ENCODE measurements at places on chromosomes 5 and 9.

DNA sequence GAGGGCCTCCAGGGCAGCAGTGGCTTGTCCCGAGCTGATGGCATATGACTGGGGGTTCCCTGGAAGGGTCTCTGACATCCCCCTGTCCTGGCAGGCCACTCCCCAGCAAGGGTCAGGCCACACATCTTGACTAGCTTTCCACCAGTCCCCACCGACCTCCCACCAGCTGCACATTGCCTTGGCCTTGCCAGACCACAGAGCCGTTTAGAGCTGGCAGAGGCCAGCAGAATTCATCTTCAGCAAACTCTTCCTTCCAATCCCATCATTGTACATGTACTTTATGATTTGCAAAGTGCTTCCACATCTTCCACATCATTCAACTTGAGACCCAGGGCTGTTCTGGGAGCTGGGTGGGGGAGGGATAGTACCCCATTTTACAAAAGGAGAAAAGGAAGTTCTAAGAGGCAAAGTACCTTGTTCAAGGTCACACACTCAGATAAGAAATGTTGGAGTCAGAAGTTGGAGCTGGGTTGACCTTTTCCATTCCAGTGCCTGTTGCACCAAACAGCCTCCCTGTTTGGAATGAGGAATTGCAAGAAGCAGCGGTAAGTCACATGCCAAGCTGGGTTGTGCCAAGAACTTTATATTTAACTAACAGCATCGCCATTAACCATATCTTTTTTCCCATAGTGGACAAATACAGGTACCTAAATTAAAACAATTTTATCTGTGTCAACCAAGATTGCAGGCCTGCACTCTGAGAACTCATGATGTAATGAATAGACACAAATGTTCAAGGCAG is 25.8 kb upstream of the COL15A1 start:
- no peak for DNase-seq

DNA sequence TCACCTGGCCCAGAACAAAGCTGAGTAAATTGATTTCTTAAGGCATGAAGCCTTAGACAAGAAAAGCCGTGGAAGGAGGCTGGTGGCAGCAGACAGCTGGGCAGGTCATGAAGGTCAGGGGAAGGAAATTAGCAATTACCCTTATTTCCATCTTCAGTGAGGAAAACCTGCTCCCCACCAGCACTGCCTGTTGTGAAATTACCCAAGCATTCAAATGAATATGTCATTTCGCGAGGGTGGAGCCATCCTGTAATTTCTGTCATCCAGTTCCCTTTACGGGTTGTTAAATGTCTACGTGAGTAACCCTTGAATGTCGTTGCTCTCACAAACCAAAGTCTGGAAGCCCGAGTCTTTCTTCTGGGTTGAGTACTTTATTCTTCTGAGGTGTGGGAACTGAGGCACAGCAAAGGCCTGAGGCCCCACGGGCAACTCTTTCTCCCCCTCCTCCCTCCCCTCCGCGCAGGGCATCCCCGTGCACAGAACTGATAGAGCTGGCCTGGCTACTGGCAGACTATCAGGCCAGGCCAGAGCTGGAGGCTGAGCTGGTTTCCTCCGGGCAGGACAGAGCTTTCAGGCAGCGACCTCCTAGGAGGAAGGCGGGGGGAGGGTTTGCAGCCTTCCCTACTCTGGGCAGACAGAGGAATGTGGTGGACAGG is 22.0 kb upstream of the AK3 start:
- DNase-seq: peak; percentile 38

GRCh38 chr5:138807182-138807581 is 54.0 kb downstream of the CTNNA1 start:
- DNase-seq: no peak

- no peak for DNase-seq
Observed at GRCh38 chr5:137531266-137531665, 32.1 kb upstream of the SPOCK1 start.

DNA sequence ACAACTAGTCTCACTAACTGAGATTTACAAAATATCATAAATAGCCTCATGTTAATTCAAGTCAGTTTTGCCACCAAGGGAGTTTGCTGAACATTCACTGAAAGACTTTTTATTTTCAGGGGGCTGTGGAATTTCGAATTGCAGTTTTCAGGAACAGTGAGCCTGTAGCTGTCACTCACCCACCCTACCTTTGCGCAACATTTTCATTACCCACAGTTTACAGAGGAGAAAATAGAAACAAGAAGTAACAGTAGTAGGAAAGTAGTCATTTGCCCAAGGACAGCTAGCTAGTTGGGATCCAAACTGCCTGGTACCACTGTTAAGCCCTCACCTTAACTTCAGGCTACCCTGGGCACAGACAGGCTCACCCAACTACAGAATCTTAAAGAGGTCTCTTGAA is 154.1 kb downstream of the ADAMTS12 start:
- DNase-seq: no peak

GRCh38 chr5:14190194-14191164 is 47.3 kb downstream of the TRIO start:
- no peak for DNase-seq

DNA sequence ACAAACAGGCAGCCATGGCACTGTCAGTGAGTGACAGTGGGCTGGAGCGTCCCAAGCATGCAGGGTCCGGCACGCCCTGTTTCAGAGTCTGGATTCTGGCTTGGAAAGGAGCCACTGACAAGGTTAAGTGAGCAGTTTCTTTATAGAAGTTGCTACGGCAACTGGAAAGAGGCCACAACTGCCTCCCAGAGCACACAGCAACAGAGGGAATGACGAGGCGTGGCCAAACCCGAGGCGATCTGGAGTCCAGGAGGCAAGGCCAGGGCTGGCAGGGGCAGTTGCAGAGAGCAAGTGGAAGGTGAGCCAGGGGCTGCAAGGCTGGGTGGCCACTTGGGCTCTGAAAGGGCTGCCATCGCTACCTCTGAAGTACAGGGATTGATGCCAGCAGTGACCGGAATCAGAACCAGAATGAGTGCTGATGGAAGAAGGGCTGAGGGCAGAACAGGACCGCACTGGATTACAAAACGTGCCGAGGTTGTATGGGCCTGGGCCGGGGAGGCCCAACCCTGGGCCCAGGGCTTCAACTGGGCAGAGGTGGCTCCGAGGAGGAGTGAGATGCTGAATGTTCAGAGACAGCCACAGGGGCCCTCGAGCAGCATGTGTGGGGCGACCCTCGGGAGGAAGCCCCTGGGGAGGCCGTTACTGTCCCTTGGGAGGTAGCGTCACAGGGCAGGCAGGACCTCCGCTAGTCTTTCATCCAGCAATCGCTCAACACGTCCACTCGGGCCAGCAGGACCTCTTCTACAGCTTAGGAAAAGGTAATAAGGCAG is 4.6 kb downstream of the MRPL41 start:
- DNase-seq: no peak

DNA sequence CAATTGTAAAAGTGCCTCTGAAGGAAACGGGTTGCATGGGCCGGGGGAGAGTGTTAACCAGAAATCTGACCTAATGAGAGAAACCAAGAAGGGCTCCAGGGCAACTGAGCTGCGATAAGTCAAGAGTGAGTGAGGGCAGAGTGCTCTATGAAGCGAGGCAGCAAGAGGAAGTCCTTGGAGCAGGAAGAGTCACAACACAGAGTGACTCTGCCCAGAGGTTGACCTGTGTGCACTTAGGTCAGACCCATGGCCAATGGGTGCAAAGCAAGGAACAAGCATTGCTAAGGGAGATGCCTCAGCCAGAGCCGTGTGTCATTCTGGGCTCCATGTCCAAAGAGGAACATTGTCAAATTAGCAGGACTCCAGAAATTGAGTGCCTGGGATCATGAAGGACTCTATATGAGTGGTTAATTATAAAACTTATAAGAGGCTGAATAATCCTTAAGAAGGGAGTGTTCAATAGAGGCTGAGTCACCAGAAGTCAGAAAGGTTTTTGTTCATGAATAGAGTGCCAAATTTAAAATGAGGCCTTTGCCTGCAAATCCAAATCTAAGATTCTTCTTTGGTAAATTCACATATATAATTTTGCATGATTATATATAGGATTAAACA is 438.5 kb downstream of the MED10 start:
- DNase-seq: no peak

DNA sequence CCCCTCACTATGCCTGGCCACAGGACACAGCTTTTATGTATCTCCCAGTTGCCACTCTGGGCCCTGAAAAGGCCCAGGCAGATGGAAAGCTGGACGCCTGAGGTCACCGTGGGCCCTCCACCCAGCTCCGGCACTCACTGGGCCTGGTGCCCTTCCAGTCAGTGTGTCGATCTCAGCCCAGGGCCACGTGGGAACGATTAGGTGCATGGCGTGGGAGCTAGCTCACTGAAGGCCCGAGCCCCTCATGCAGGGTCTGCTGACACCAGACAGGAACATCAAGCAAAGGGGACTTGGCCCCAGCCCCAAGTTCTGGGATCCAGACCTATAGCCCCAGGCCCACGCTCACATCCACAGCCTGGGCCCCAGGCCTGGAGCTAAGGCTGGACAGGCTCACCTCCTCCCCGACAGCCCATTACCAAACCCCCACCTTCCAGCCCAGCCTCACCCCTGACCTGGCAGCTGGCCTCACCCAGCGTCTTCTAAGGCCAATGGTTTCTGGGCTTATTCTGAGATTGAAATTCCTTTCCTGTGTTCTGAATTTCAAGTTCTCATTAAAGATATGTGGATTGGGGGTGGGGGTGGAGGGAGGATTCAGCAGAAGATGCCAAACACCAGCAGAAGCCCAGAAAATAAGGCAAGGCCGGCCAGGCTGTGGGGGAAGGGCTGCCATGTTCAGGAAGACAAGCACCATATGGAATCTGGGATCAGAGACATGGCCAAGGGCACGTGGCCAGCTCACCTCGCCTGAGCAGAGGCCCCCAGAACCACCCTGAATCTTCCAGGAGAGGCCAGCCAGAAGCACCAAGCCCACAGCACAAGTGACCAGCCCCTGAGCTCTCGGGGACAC is 74.5 kb downstream of the ADAMTS2 start:
- no peak for DNase-seq

DNA sequence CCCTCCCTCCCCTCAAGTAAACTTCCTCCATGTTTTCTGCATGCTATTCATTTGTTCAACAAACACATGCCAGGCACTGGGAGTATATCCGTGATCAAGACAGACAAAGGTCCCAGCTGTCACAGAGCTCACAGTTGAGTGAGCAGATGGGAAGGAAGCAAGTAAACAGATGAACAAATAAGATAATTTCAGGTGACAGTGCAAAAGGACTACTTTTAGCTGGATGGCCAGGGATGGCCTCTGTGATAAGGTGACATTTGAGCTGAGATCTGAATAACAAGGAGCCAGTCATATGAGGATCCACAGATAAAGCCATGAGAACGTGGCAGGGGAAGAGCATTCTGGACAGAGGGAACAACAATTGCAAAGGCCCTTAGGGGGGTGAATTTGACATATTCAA is 121.7 kb upstream of the RAD23B start:
- DNase-seq: no peak

DNA sequence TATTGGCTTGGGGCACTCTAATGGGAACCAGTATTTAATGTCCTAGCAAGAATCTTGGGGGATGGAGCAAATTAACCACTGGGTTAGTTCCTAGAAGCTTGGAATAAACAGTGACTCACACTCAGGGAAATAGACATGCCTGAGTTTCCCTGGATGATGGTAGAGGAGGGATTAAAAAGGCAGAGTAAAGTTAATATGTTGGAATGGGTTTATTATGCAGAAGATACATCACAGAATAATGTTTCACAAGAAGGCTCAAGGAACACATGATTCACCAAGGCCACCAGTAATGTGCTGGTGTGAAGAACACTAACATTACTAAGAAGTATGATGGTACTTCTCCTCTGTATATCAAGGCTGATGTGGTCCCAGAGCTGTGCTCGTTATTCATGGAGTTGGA is 752.9 kb upstream of the SEMA6A start:
- DNase-seq: no peak

DNA sequence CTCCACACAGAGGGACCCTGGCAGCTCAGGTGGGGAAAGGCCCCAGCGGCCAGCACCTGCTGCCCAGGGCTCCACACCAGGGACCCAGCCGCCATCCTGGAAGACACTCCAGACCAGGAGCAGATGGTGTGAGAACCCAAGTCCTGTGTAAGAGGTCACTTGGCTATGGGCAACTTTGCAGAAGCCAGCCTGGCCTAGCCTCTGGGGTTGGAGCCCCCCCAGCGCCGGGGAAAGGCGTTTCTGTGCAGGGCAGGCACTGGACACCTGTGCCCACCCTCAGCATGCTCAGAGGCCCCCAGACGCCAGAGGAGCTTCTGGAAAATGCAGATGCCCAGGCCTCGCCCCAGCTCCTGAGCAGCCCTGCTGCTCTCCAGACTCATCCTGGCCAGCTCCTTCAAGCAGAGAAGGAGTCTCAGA is 34.0 kb downstream of the RASGEF1C start:
- DNase-seq: no peak

DNA sequence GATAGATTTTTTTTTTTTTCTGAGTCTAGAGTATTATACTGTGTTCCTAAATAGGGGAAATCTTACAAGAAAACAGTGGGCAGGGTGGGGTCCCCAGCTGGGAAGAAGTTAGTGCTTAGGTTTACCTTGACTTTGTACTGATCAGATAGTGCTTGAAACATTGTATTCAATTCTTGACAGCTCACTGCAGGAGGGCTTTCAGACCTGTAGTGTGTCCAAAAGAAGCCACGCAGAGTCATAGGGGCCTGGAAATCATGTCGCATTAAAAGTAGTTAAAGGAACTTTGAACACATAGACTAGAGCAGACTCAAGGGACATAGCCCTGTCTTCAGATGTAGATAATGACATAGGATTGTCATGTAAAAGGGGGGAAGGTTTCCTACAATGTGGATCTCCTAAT is 215.4 kb upstream of the NR4A3 start:
- no peak for DNase-seq

GRCh38 chr5:67267512-67268216 is 71.1 kb upstream of the CD180 start:
- DNase-seq: no peak

DNA sequence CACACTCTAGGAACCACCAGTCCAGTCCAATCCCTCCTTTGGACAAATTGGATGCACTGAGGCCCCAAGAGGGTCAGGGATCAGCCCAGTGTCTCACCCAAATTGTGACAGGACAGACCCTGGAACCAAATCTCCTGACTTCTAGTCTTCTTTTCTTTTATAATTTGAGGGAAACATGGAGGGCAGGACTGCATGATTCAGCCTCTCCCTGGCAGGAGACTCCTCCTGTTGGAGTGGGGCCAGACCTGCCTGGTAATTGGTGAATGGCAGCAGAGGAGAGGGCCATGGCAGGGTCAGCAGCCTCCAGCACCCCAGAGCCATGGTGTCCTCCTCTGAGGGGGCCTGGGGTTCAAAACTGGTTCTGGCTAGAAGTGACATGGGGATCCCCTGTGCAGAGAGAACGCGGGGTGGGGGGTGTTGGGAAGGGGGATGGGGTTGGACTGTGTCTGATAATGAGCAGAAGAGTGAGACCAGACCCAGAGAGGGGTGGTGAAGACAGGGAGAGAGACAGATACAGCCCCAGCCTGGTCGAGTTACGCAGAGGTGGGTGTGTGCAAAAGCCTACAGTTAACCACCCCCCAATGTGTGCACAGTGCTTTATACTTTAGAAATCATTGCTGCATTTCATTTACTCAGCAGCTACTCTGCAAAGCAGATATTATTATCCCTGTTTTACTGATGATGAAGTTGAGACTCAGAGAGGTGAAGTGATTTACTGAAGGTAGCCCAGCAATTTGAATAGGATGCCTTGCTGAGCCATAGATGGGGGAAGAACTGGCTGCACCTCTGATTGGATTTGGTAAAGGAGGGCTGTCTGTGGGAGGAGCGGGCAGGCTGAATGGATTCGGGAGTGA is 3.8 kb upstream of the SYNPO start:
- no peak for DNase-seq

- DNase-seq: no peak
Observed at GRCh38 chr5:124231230-124231629, 515.2 kb downstream of the ZNF608 start.

GRCh38 chr9:69389437-69389995 is 64.5 kb downstream of the ENTREP1 start:
- no peak for DNase-seq
